LNCaP clone FGC (cell line): ENCODE measurements at places on chromosomes 5 and 9.

- no peak for DNase-seq
Measured at GRCh38 chr5:72597456-72597948, 90.3 kb upstream of the ZNF366 start.

DNA sequence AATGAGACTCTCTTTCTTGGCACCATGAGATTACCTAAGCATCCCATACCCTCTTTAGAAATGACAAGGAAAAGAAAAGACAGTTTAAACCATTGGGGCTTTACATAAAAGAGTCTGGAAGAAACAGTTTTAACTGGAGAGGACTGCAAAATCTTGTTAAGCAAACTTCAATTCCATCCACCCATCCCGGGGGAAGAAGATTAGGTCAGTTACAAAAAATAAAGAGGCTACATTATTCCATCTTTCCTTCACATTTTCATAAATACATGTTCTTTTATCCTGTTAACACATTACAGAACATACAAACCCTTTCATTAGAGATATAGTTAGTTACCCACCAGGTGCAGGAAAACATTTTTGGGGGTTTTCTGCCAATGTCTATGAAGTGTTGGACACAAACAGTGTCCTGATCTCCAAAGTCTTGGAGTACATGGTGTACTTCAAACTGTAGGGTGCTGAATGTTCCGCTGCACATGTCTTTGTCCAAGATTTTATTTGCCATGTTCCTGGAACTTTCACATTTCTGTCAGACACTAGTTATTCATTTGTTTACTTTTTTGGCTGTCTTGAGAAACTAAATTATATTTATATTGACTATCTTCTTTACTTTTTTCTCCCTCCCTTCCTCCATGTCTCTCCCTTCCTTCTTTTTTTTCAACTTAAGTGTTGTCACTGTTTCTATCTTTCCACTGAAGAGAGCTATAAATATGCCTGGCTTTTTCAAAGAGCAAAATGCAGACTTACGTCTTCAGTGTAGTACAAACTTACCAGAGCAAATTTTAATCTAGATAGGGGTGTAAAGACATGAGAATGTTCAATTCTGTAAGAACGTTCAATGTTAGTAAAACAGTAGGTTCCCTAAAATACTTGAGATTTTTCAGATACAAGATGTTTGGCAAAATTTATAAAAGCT, 410.9 kb upstream of the PRR16 start:
- DNase-seq, result peak; percentile 89

DNA sequence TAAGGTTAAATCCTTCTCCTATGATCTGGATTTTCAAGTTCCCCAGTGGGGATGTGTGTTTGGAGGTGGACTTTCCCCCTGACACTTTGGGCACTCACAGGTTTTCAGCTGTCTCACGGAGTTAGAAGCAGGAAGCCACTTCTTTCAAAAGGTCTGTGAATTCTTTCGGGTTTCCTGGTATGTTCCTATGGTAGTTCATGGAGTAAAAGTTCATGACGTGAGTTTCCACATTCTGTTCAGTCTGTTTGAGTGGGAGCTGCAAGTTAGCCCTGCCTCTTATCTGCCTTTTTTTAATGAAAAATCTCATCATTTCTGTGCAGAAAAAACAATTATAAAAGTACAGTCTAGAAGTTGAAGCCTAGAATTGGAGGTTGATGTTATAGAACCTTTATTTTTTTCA, 24.9 kb upstream of the SNCAIP start:
- no peak for DNase-seq

GRCh38 chr9:79185866-79186265, 385.9 kb upstream of the TLE4 start:
- no peak for DNase-seq

- DNase-seq, result no peak
Measured at GRCh38 chr9:92426501-92427145, 2.4 kb upstream of the OMD start.

- no peak for DNase-seq
Measured at GRCh38 chr5:125399885-125400284, 653.4 kb upstream of the ZNF608 start.
